Fibroblast of gingiva (primary cell): ENCODE measurements at places on chromosomes 2 and 18.

- DNase-seq: no peak
Observed at GRCh38 chr2:113273027-113273551, 5.6 kb downstream of the PAX8 start.

GRCh38 chr2:134354611-134355010, 100.7 kb downstream of the MGAT5 start:
- DNase-seq: no peak

- no peak for DNase-seq
Observed at GRCh38 chr18:47399475-47399874, 148.0 kb upstream of the SKOR2 start.

DNA sequence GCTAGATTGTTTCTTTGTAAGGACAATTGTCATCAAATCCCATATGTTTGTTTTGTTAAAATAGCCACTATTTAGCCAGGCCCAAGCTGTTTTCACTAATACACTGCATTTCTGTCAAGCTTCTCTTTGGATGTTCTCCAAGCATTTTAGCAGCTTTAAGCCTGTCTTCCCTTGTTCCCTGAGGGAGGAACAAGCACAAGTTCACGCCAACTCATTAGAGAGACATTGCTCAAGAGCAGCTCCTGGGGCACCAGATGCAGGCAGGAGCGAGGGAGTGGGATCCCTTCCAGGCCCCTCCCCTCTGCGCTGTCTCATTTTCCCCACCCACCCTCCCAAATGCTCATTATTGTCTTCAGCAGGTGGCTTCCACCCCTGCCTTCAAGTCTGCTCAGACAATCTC, 32.6 kb upstream of the PPP3R1 start:
- DNase-seq: peak; percentile 90

- no peak for DNase-seq
Observed at GRCh38 chr18:13494871-13495445, 231.4 kb downstream of the FAM210A start.

GRCh38 chr2:160418853-160419252, 74.8 kb downstream of the RBMS1 start:
- DNase-seq: no peak

DNA sequence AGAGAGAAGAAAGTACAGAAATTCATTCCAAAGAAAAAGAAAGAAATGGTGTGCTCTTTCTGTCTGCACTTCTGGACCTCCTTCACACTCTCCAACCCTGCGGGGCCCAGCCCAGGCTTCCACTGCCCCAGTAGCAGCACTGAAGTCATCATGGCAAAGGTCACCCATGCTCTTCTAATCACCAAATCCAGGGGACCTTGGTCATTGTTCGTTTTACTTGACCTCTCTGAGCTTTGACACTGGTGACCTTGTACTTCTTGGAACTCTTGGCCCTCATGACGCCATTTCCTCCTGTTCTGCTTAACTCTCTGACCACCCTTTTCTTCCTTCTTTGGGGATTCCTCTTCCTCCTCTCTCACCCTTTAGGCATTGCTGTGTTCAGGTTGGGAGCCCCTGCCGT, 105.6 kb downstream of the SMAD7 start:
- DNase-seq: no peak

DNA sequence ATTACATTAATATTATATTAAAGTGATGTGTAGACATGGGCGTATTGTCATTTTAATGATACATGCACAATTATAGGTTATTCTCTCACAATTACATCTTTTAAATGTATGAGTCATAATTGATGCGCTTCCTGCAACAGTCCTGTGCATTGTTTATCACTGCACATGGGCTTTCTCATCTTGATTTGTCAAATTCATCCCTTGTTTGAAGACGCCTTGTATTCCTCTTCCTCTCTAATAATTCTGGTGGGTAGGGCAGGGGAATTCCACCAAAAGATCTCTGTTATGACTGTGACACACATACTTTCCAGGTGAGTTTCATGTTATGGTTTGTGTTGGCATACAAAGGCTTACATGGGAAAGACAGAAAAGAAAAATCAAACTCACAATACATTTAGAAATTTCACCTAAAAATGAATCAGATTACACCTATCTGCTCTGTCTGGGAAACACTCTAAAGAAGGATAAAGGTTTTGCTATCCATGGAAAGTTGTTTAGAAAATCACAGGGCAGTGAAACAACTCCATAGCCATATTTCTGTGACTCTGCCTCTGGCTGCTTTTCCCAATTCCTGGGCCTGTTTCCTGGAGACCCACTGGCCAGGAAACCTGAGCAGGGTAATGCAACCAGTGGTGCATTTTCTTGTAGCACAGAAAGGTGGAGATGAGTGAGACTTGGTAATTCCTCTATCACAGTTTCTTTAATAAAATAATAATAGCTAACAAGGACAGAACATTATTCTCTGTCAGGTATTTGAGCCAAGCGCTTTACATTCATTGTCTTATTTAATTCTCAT, 13.2 kb downstream of the SLC9A2 start:
- DNase-seq: no peak

GRCh38 chr2:870426-870825, 80.2 kb upstream of the SNTG2 start:
- DNase-seq: no peak

DNA sequence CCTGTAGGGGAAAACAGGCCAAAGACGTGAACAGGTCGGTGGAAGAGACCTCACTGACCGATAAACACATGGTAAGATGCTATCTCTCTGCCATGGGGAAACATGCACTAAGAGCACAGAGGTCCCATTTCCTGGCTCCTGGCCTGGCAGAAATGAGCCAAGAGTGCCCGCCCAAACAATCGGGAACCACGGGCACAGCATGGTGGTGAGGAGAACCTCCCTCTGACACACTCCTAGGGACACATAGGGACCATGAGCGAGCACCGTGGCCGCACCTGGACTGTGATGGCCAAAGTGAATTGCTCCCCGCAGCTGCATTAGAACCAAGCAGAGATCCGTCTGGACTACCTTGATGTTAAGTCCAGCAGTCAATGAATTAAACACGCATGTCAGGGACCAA, 11.1 kb downstream of the HS6ST1 start:
- DNase-seq: no peak

DNA sequence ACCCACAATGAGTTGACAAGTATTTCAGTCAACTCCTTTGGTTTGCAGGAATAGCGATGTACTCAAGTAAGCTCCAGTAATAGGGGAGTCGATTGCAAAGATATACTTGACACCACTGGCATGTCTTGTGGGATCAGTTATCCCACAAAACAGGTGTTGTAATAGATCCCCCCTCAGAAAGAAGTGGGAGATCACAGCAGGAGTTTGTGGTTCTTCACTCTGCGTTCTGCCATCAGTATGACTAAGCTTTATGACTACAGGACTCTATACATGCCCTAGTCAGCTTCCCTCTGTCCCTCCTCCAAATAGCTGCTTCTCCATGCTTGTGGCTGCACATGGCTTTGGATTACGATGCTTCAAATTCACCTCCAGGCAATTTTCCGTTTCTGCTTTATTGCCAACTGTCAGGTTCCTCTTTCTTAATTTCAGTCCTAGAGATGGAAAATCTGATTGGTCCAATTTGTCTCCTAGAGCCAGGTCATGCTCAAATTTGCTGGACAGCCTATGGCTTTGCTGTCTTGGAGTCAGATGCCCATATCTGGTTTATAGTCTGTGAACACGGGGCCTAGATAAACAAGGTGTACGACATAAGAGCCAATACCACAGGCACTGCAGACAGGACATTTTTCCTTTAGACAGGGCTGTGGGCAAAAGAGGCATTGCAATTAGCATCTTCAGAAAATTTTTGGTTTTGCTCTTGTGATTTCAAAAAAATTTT, 221.7 kb downstream of the PAX3 start:
- DNase-seq: no peak

DNA sequence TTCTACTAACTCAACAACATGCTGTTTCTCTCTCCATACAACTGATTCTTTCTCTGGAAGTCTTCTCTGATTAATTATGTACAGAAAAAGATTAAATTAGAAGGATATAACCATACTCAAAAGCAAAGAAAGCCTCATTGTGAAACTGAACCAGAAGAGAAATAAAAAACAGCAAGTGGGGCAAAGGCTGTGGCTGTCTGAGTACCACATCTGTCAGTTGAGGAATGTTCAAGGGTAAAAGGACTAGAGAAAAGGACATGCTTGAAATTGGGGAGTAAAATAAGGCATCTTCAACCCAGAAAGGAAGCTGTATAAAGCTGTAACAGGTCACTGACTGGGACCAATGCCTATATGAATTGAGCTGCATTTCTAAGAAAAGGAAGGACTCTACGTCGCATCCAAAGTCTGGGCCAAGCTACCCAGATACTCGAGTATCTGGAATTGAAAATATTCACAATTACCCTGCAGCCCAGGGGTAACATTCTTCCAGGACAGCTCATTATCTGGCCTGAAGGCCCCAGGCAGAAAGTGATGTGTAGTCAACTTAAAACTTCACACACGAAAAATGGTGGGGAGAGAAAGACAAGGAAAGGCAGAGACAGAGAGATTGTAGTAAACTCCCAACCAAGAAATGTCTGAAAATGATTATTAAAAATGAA, 356.0 kb upstream of the GALNT5 start:
- DNase-seq: peak; percentile 32

GRCh38 chr2:80517316-80517715, 212.8 kb upstream of the LRRTM1 start:
- DNase-seq: no peak

GRCh38 chr2:127101756-127102477, 5.0 kb downstream of the BIN1 start:
- no peak for DNase-seq

DNA sequence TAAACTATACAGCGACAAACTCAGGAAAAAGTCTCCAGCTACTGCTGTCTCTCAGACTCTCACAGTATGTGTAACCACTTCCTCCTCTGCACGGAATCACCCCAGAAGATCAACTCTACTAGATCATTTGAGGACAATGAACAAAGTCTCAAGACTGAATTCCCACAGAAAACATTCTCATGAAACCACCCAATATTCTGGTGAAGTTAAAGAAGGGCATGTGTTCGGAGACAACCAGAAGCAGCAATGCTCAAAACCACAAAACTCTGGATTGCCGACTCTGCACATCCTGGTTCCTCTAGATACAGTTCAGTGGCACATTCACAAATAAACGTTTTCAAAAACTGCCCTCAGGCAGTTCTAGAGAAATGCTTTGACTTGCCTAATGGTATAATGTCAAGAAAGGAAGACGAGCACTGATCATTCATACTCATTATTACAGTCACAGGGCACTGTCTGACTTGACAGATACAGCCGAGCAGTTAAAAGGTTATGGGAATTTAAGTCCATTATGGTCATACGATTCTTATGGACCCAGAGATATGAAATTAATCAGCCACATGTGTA, 91.9 kb upstream of the STK17B start:
- DNase-seq: peak; percentile 72

GRCh38 chr18:10850840-10851239, 298.5 kb downstream of the PIEZO2 start:
- DNase-seq: no peak

DNA sequence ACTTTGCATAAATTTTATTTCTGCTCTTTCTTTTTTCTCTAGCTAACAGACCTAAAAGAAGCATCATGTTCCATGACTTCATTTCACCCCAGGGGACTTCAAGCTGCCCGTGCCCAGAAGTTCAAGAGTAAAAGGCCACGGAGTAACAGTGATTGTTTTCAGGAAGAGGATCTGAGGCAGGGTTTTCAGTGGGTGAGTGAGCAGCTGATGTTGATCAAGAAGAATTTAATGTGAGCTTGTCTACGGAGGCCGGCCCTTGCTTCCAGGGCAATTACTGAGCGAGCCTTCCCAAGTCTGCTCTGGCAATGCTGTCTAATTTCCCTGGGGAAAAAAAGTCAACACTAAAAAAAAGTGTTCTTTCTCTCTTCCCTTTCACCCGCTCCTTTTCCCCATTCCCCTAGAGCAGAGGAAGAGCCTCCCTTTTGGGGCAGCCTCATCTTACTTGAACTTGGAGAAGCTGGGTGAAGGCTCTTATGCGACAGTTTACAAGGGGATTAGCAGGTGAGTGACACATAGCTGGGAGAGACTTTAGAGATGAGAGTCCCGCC, 1.2 kb downstream of the CDK15 start:
- peak; percentile 98 for DNase-seq

- peak; percentile 4 for DNase-seq
Observed at GRCh38 chr2:182594286-182594685, 121.8 kb upstream of the DNAJC10 start.

GRCh38 chr18:8730080-8730827, 24.9 kb downstream of the MTCL1 start:
- DNase-seq: no peak

GRCh38 chr18:48335829-48336228, 73.4 kb downstream of the ZBTB7C start:
- DNase-seq: no peak

DNA sequence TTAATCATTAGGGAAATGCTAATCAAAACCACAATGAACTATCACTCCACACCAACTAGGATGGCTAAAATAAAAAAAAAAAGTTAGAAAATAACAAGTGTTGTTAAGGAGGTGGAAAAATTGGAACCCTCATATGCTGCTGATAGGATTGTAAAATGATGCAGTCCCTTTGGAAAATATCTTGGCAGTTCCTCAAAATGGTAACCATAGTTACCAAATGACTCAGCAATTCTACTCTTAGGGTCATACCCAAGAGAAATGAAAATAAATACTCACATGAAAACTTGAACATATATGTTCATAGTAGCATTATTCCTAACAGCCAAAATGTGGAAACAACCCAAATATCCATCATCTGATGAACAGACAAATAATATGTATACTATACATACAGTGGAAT, 15.7 kb upstream of the ACVR2A start:
- DNase-seq: peak; percentile 80

- no peak for DNase-seq
Observed at GRCh38 chr2:65186093-65186868, 41.4 kb upstream of the ACTR2 start.

DNA sequence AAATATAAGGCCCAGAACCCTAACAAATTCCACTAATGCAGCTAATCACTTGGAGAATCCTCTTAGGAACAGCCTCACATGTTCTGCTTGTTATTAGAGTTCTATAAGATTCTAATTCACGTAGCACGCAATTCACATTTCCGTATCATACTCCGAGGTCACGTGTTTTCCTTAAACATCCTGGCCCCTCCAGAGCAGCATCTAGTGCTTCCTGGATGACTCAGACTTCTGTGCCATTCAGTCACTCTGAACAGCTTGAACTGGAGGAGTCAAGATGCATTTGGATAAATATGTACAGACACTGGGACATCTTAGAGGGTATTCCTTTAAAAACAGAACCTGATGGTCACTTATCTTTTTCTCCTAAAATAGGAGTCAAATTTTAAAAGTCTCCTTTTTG, 156.5 kb downstream of the MYO5B start:
- DNase-seq: no peak

- DNase-seq: peak; percentile 6
Observed at GRCh38 chr2:239113171-239113570, 265.3 kb downstream of the TWIST2 start.

- no peak for DNase-seq
Observed at GRCh38 chr18:58052960-58053359, 8.9 kb downstream of the NEDD4L start.
